ENCODE measurements at places on chromosomes 6 and 20.

GRCh38 chr6:65229825-65230224, 477.2 kb downstream of the EYS start:
- DNase-seq, result no peak

GRCh38 chr6:134295953-134296553, 21.9 kb downstream of the SGK1 start:
- DNase-seq, result peak; percentile 86

- no peak for DNase-seq
Measured at GRCh38 chr20:20343932-20344331, 24.0 kb upstream of the INSM1 start.

- DNase-seq, result no peak
Measured at GRCh38 chr20:63501818-63502670, 3.2 kb upstream of the EEF1A2 start.

GRCh38 chr20:64056639-64056888, 6.4 kb upstream of the TCEA2 start:
- no peak for DNase-seq

- no peak for DNase-seq
Measured at GRCh38 chr6:87968435-87969278, 79.0 kb upstream of the SPACA1 start.

- DNase-seq, result no peak
Measured at GRCh38 chr6:10297832-10298231, 117.0 kb downstream of the TFAP2A start.

DNA sequence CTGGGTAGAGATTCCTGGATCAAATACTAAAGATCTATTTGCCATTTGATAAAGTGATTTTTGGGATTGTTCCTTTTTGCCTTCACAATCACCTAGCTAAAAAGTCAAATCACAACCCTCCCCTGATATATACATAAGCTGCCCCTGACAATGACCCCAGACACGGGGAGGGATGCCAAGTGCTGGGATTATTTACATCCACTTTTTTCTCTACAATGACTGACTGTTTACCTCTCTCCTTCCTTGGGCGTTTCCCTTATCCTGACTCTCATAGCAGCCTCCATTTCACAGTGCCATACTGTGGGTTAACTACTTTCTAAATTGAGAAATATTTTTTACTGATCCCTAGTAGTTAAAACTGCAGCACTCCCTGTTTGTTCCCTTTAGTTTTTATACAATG, 150.8 kb upstream of the TMEM170B start:
- DNase-seq, result no peak
